Activated T-cell treated with anti-CD3 and anti-CD28 coated beads, Interleukin-2, amount 50 U/mL, for 72 hours (primary cell): ENCODE measurements at places on chromosomes 7 and 10. TPM values are rescaled to one million over a fixed set of nuclear protein-coding genes. Genes with fewer than 3 reads are reported as not detected.

DNA sequence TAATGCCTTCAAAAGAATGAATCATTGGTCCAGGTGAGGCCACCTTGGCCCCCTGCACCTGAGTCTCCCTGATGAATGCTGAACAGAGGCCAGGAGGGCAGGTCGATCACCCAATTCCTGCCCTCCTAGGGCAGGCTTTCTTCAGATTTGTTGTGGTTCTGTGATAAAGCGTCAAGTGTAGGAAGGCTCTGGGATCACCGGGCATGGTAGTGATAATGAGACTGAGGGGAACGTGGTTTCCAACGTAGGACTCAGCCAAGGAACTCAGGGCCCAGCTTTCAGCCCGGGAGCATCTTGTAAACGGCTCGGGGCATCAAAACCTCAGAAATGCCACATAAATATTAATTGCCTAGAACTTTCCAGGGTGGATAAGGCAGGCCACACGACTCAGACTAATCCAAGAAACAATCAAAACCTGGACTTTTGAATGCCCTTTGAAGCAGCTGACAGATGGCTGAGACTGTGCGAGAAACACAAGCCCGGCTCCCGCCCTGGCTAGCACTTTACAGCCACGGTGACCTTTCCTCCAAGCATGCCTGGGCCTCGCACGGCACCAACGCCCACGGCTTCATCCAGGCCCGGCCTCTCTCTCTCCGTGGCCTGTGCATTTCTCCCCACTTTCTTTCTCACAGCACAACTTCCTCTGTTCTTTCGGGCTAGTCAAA is 239.3 kb upstream of the GRB10 start:
- no peak overlapping the region for H3K27ac ChIP-seq
- H3K4me1 ChIP-seq, result no peaks in the 10 kb centered on the region
- no peaks in the 10 kb centered on the region for H3K36me3 ChIP-seq
- no peaks in the 10 kb centered on the region for H3K27me3 ChIP-seq

Gene SHTN1
- total RNA-seq, result 0.31 TPM

- peaks cover 31% of the 10 kb centered on the region for H3K4me1 ChIP-seq
- DNase-seq, result no peak
- H3K4me3 ChIP-seq, result no peak overlapping the region
- H3K27me3 ChIP-seq, result no peaks in the 10 kb centered on the region
Observed at GRCh38 chr10:119323085-119324016, 116.0 kb downstream of the GRK5 start.

DNA sequence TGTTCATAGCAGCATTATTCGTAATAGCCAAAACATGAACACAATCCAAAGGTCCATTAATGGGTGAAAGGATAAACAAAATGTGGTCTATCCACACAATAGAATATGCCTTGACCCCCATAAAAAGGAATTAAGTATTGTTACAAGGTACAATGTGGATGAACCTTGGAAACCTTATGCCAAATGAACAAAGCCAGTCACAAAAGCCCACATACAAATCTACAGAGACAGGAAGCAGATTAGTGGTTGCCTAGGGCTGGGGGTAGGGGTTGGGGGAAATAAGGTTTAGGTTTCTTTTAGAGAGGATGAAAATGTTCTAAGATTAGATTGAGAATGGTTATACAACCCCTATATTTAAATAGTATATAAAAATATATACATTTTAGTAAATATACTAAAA is 34.8 kb downstream of the PIP4K2A start:
- no peak for DNase-seq
- peak overlapping the region; percentile 76 for H3K4me3 ChIP-seq
- H3K4me1 ChIP-seq, result peaks cover 94% of the 10 kb centered on the region
- H3K27ac ChIP-seq, result peak overlapping the region; percentile 96
- no peaks in the 10 kb centered on the region for H3K27me3 ChIP-seq

Gene LIPF
- total RNA-seq, result not detected

Gene PIK3CG
- total RNA-seq, result 18.7 TPM

DNA sequence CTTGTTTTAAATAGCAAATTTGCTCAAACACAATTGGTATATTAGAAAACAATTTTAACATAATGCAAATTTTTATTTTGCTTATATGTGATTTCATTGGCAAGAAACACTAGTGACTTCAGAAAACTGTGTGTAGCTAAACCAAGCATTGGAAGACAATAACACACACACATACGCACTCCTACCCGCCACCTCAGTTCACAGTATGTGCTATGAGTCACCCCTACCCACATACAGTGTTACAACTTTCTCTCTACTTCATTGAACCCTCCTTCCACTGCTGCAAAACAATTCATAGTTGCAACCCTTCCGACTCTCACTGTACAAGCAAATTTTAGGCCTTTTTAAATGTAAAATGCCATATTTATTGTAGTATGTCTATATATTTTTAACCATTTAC is 119.9 kb upstream of the THSD7A start:
- H3K36me3 ChIP-seq, result no peaks in the 10 kb centered on the region
- H3K4me3 ChIP-seq, result no peak overlapping the region
- DNase-seq, result no peak
- H3K4me1 ChIP-seq, result no peaks in the 10 kb centered on the region

DNA sequence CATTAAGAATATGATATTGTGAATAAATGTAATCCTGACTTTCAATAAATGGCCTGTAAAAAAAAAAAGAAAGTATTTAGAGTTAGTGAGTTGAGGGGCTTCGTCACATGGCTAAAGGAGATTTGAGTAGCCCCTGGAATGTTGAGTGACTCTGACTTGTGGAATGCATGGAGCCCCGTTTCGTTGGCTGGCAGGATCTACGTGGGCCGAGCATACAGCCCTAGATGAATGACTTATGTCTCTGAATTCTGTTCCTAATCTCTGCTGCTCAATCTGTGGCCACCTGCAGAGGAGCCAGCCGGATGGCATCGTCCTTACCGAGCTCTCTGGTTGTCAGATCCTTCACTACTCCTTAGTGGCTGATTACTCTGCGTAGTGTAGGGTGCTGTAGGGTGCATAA is 155.7 kb downstream of the MGMT start:
- no peaks in the 10 kb centered on the region for H3K4me1 ChIP-seq
- H3K27ac ChIP-seq, result no peak overlapping the region
- DNase-seq, result no peak
- peaks cover 4% of the 10 kb centered on the region for H3K36me3 ChIP-seq

GRCh38 chr10:56880606-56881005 is 519.5 kb upstream of the ZWINT start:
- no peak overlapping the region for H3K4me3 ChIP-seq
- no peaks in the 10 kb centered on the region for H3K4me1 ChIP-seq
- no peak for DNase-seq
- no peaks in the 10 kb centered on the region for H3K36me3 ChIP-seq
- no peak overlapping the region for H3K27ac ChIP-seq

DNA sequence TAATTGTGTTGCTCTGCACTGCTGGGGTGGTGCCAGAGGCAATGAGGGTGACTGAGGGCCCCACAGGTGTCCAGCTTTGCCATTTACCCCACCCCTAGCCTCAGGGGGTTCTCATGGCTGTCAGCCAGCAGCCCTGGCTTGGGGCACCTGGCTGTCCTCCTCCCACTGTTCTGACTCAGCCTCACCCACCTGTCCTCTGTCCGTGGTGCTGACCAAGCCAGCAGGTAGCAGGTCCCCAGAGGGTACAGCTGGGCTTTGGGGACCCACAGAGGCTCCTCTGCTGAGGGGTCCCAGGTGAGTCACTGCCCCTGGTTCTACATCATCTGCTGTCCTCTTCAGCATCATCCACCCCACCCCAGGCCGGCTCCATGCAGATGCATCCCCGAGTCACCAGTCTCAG is 32.2 kb upstream of the ZNF716 start:
- DNase-seq, result no peak
- H3K4me1 ChIP-seq, result no peaks in the 10 kb centered on the region
- H3K4me3 ChIP-seq, result no peak overlapping the region
- H3K27me3 ChIP-seq, result no peaks in the 10 kb centered on the region
- H3K27ac ChIP-seq, result no peak overlapping the region

Gene OPN4
- not detected for total RNA-seq

Gene ITPRID1
- not detected for total RNA-seq

DNA sequence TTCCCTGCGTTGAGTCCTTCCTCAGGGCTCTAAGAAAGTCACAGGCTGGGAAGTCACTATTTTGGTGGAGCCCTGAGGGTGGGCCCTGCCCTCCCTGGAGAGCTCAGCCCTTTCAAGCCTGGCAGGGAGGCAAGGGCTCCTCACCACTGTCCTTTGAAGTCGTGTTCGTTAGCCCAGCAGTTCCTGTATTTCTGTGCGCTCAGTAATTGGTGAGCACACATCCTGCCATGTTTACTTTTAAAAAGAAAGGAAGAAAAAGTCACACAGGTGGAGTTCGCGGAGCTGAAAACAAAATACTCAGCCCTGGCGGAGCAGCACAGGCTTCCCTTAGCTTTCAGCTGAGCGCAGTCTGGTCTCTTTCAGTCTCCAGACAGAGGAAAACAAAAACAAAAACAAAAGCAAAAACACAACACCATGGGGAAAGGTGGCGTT is 37.1 kb downstream of the PRKCQ start:
- no peaks in the 10 kb centered on the region for H3K27me3 ChIP-seq
- peak overlapping the region; percentile 99 for H3K27ac ChIP-seq
- DNase-seq, result peak; percentile 50
- peaks cover 6% of the 10 kb centered on the region for H3K36me3 ChIP-seq
- peak overlapping the region; percentile 96 for H3K4me3 ChIP-seq

- DNase-seq, result no peak
- no peaks in the 10 kb centered on the region for H3K4me1 ChIP-seq
- H3K27ac ChIP-seq, result no peak overlapping the region
- no peaks in the 10 kb centered on the region for H3K27me3 ChIP-seq
- H3K4me3 ChIP-seq, result no peak overlapping the region
- no peaks in the 10 kb centered on the region for H3K36me3 ChIP-seq
Observed at GRCh38 chr7:124681946-124682345, 83.6 kb downstream of the GPR37 start.

Gene C10orf67
- total RNA-seq, result 0.84 TPM

DNA sequence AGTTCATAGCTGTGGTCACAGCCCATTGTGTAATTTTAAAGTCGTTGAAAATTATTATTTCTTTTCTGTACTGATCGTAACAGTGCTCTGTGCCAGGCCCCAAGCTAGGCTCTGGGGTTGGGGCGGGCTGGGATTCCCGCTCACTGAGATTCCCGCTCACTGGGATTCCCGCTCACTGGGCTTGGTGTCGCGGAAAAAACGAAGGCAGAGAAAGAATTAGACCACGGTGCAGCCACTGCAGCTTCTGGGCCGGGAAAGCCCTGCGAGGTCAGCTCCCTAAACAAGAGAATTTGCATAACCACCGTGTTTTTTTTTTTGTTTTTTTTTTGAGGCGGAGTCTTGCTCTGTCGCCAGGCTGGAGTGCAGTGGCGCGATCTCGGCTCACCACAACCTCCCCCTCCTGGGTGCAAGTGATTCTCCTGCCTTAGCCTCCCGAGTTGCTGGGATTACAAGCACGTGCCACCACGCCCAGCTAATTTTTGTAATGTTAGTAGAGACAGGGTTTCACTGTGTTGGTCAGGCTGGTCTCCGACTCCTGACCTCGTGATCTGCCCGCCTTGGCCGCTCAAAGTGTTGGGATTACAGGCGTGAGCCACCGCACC is 31.2 kb downstream of the FOXK1 start:
- H3K4me1 ChIP-seq, result peaks cover 30% of the 10 kb centered on the region
- no peak overlapping the region for H3K27ac ChIP-seq
- peaks cover 3% of the 10 kb centered on the region for H3K36me3 ChIP-seq
- no peak for DNase-seq

GRCh38 chr7:152054367-152055230 is 29.1 kb downstream of the GALNT11 start:
- H3K36me3 ChIP-seq, result no peaks in the 10 kb centered on the region
- H3K4me3 ChIP-seq, result no peak overlapping the region

Gene STK31
- total RNA-seq, result not detected

DNA sequence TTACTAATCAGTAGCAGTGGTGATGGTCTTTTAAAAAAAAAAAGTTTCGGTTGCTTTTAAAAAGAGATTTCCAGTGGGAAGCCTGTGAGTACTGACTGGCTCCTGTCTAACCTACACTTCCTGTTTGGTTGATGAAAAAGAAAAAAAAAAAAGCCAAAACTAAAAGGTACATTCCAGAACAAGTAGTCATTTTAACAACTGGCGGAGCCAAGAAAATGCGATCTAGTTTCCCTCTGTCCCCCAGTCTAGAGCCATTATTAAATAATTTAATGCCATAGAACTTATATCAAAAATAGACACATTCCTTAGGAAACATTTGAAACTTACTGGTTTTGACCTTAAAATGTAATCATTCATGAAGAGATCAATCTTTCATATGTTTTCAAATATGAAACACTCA is 254.2 kb upstream of the C7orf33 start:
- no peak for DNase-seq
- peaks cover 15% of the 10 kb centered on the region for H3K4me1 ChIP-seq
- H3K27ac ChIP-seq, result no peak overlapping the region
- peaks cover 69% of the 10 kb centered on the region for H3K27me3 ChIP-seq
- peaks cover 3% of the 10 kb centered on the region for H3K36me3 ChIP-seq

DNA sequence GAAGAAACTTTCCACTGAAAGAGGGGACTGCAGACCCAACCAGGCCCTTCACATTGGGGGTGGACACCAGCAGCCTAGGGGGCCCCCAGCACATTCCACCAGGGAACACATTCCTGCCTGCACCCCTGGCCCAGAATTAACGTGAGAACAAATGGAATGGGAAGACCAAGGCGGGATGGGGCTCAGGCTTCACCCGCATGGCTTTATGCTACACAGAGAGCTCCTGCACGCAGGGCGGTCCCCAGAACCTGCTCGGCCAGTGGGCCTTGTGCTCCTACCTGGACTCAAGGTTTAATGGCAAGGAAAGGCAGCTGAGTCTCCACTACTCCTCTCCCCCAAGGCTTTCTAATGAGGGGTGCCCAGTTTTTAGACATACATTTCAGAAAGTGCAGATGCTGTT is 146.3 kb upstream of the GPR26 start:
- DNase-seq, result no peak
- H3K4me3 ChIP-seq, result no peak overlapping the region
- peaks cover 14% of the 10 kb centered on the region for H3K27me3 ChIP-seq
- H3K27ac ChIP-seq, result no peak overlapping the region

- no peak overlapping the region for H3K27ac ChIP-seq
- peaks cover 1% of the 10 kb centered on the region for H3K36me3 ChIP-seq
- no peak overlapping the region for H3K4me3 ChIP-seq
- H3K27me3 ChIP-seq, result no peaks in the 10 kb centered on the region
- peaks cover 91% of the 10 kb centered on the region for H3K4me1 ChIP-seq
Observed at GRCh38 chr7:37367010-37367409, 81.7 kb downstream of the ELMO1 start.
